Activated CD8-positive, alpha-beta memory T cell treated with anti-CD3 and anti-CD28 coated beads for 1 hour (primary cell): ENCODE measurements at places on chromosomes 12 and 14.

GRCh38 chr14:104438166-104438887 lies 141.2 kb upstream of the C14orf180 start:
- no peak for DNase-seq

- no peak for DNase-seq
These were observed 287.5 kb upstream of the LMO3 start for GRCh38 chr12:16893426-16893825.

GRCh38 chr14:89672636-89673511 lies 255.8 kb upstream of the FOXN3 start:
- no peak for DNase-seq

DNA sequence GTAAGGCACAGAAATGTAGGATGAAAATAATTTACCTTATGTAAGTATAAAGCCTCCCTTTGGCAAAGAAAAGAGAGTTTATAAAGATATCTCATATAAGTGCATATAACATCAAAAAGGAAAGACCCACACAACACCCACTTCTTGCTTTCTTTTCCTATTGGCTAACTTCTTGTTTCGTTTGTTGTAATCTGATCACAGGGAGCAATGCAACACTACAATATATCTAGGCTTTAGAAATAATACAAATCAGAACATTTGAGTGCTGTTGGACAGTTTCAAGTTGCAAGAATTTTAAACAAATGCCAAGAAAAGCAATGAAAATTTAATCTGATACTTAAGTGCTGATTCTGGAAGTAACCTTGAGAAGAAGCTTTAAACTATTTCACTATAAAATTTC lies 1.3 kb downstream of the FGD6 start:
- no peak for DNase-seq

DNA sequence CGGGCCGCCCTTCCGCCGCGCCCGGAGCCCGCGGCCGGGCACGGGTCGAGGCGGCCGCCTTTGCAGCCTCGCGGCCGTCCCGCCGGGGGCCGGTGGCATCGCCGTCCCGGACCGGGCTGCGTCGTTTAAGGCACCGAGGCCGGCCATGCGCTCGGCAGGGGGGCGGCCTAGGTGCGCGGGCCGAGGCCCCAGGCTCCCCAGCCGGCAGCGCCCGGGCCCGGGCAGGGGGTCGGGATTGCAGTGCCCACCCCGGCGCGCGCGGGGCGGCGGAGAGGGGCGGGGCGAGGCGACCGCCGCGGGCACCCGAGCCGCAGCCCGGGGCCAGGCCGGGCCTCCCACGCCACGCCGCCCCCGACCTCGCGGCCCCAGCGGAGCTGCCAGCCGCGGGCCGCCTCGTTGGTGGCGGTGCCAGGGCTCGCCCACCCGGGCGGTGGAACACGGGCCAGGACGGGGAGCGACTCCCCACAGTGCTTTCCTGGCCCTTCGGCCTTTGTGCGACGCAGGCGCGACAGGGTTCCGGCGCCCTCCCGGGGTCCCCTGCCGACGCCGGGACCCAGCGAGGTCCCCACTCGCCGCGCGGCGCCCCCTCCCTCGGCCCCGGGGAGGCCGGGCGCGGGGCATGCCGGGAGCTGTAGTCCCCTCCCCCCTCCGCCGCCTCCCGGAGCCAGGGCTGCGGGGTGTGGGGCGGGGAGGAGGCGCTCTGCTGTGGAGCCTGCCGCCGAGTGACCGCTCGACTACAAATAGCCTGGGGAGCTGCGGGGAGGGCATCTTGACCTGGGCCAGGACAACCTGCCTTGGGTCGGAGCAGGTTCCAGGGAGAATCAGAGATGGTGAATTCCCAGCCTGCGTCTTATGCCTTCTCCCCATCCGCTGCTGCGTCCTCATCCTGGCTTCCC lies 769 bp downstream of the FKBP4 start:
- no peak for DNase-seq
